ENCODE measurements at places on chromosomes 11 and 22.
A peak's percentile ranks its signal among the peaks of the same experiment; 100 is the strongest.

DNA sequence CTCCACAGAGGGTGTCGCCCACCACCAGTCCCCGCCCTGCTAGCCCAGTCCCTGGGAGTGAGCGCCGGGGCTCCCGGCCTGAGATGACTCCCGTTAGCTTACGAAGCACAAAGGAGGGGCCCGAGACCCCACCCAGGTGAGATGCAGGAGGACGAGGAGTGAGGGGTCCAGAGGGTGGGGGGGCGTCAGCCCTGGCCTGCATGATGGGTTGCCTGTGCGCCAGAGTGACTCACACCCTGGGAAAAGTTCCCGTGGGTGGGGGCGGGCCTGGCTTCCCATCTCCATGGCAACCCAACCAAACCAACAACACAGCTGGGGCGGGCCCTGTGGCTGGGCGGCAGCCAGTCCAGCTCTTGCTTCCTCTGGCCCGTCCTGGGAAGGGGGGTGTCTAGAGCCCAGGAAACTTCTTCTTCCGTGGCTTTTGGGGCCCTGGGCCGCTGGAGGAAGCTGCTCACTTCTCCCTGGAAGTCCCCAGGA lies 4.5 kb downstream of the GAS2L1 start:
- DNase-seq, result peak; percentile 51

GRCh38 chr22:37806409-37807333 lies 1.1 kb upstream of the GCAT start:
- DNase-seq, result no peak

- DNase-seq, result no peak
Observed at GRCh38 chr11:56103210-56103737, at the start of gene OR8H2. TSS of gene OR8H2 (plus strand) at chr11:56103687. CDS start at chr11:56105043, 1,356 bp downstream.

GRCh38 chr22:37112084-37112728 lies 2.7 kb upstream of the TMPRSS6 start:
- DNase-seq, result no peak

DNA sequence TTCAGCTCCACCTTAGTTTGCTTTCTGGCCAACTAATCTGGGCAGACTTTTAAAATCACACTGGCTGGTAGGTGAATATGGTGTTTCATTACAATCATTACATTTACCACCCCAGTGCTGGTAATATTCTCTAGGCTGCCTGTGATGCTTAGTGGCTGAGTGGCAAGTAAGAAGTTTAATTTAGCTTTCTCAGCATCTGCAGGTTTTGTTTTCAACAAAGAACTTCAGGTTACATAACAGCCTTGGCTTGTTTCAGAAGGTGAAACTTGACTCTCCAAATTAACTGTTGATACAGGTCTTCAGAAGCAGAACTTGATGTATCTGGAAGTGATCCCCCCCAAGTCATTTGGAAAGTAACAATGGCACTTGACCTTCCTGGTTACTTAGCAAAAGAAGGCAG lies 423.3 kb upstream of the CCDC90B start:
- no peak for DNase-seq

DNA sequence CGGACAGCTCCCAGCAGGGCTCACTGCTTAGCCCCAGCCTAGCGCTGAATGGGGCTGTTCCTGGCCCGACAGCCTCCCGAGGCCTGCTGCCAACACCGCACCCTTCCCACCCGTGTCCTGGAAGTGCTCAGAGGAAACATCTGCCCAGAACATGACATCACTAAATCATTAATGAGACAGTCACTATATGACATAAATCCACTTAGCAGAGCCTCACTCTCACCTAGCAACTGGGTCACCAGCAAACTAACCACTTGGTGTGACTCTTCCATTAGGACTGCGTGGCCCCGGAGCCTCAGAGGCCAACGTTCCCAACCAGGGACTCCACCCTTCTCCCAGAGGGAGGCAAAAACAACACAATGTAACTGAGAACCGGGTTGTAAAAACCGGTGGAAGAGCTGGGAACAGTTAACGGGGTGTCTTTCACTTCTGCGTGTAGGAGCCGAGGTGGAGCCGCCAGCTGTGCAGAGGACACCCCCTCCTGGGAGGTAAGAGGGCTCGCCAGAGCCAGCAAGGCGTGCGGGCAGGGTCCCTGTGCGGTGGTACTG lies 21.4 kb upstream of the PACSIN2 start:
- DNase-seq, result no peak

DNA sequence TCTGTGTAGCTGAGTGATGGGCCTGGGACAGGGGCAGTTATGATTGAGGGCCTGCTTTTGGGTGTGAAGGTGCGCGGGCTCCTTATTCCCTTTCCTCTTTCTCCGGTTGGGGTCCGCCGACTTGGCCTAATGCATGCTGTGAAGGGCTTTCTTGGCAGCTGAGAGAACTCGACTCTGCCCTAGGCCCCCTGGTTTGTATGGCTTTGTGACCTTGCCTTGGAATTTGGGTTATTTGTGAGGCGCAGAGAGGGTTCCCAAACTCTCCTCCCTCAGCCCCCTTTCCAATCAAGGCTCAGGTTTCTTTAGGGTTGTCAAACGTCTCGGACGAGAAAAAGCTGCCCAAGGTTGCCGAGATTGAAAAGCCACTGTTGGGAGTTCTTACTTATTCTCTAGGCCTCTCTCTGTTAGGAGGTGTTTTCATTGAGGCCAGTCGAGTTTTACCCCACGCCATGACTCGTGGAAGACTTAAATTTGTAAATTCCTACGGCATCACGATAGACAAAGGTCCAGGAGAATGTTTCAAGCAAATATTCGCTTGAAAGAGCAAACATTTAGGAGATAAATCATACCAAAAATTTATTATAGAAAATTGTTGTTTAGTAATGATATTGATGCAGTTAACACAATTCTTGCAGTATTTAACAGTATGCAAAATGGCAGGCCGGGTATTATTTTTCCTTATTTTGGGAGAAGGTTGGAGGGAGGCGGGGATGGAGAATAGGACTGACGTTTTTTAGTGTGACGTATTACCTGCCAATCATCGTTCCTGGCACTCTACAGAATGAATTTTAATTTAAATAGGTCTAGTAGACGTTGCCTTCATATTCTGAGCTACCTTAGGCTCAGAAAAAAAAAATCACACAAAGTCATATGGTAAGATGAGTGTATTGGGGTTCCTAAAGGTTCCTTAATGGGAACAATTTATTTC lies 689 bp downstream of the PDHX start:
- no peak for DNase-seq

DNA sequence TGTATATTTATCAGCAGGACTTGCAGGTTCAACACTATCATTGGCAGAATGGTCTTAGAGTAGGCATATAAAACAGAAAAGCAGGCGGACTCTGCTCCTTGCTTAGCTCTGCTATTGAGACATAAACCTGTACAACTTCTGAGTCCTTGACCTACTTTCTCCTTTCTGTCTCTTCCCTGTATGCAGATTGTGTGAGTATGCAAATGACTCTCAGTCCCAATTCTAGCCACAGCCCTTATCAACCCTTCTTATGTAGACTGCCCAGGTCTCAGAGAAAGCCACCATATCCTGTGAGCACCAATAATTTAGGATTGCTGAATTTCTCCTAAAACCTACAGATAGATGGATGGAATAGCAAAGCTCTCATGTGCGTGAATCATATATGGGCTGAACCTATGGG lies 367.6 kb upstream of the DDI1 start:
- DNase-seq, result no peak

DNA sequence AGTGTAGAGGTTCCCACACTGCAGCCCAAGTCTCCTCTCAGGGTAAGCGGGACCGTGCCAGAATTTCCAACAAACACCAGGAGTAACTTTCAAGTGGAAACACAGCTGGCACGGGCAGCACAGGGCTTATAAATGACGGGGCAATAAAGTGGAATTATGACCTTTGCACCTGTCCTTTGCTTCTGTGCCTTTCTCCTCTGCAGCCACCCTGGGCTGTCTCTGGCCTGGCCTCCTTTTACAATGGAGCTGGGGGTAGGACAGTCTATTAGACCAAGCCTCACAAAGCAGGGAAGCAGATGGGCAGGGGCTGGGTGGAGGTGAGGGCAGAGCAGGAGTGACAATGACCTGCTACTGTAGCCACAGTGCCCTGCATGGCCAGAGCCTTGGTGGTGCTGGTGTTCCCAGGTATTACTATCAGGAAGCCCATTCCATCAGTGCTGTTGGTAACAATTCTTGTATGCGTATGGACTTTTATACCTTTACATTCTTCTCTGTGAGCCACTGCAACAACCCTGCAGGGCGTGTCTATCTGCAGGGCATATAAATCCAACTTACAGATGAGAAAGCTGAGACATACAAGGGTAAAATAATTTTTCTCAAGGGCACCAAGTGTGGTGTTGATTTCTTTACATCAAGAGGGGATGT lies 387.8 kb downstream of the CTTN start:
- DNase-seq, result no peak
